Aorta (tissue), 5 donors: ENCODE measurements at places on chromosomes 3 and 15. TPM values are rescaled to one million over a fixed set of nuclear protein-coding genes. Genes with fewer than 3 reads are reported as not detected.

Gene UROC1
- not detected for total RNA-seq

Gene SPINT1
- total RNA-seq: 2.4 TPM

Gene COL8A1
- total RNA-seq: 514 TPM

Gene CLEC3B
- total RNA-seq: 96.9 TPM

Gene GRIP2
- total RNA-seq: 8.6 TPM

Gene ZIC1
- 0.99 TPM for total RNA-seq

Gene FAN1
- 4.3 TPM for total RNA-seq

Gene CEP19
- total RNA-seq: 0.84 TPM

Gene LMAN1L
- 0.30 TPM for total RNA-seq

Gene CPEB1
- total RNA-seq: 10.3 TPM

Gene AP3B2
- total RNA-seq: 0.42 TPM

Gene BUB1B
- total RNA-seq: 5.0 TPM

Gene PLIN1
- 4.1 TPM for total RNA-seq

Gene SMCO1
- total RNA-seq: not detected

Gene C3orf20
- 0.30 TPM for total RNA-seq

Gene CFAP92
- total RNA-seq: 0.62 TPM

Gene OSTN
- 2.0 TPM for total RNA-seq

Gene AMT
- 3.6 TPM for total RNA-seq

Gene LYZL4
- not detected for total RNA-seq

Gene CTXND1
- total RNA-seq: not detected

Gene NR2E3
- total RNA-seq: 3.2 TPM

Gene FRMD5
- 0.39 TPM for total RNA-seq

Gene COL6A5
- not detected for total RNA-seq

Gene LIPC
- 0.93 TPM for total RNA-seq

Gene APOD
- total RNA-seq: 301 TPM

Gene SLC35A5
- total RNA-seq: 25.2 TPM

Gene WDR93
- total RNA-seq: not detected

Gene SNUPN
- 16.3 TPM for total RNA-seq

Gene ROPN1
- total RNA-seq: not detected

Gene ARRDC4
- total RNA-seq: 24.5 TPM

Gene C3orf33
- 2.2 TPM for total RNA-seq

Gene MYEF2
- 105 TPM for total RNA-seq

Gene FBXO40
- total RNA-seq: 0.13 TPM

Gene CEMIP
- 12.1 TPM for total RNA-seq

Gene EPHB1
- total RNA-seq: 4.8 TPM

Gene CCR1
- total RNA-seq: 13.9 TPM

Gene UCN2
- not detected for total RNA-seq

Gene ZDHHC3
- total RNA-seq: 60.5 TPM

Gene MCF2L2
- 0.75 TPM for total RNA-seq

Gene PSTPIP1
- total RNA-seq: 14.1 TPM

Gene GPR160
- 2.8 TPM for total RNA-seq

Gene KLF15
- total RNA-seq: 8.5 TPM

Gene C3orf18
- 8.8 TPM for total RNA-seq
